ENCODE measurements at places on chromosomes 5 and 9. TPM values are rescaled to one million over a fixed set of nuclear protein-coding genes. Genes with fewer than 3 reads are reported as not detected.

Gene PCDHB3
- 1.1 TPM for total RNA-seq

Gene CARTPT
- not detected for total RNA-seq

Gene FLT4
- 236 TPM for total RNA-seq

Gene CREBRF
- total RNA-seq: 16.3 TPM

Gene EIF4E1B
- total RNA-seq: not detected
